Activated gamma-delta T cell treated with anti-CD3 and anti-CD28 coated beads, Interleukin-2, amount 50 U/mL, for 16 hours (primary cell): ENCODE measurements at places on chromosomes 2 and 18.
A peak's percentile ranks its signal among the peaks of the same experiment; 100 is the strongest.

GRCh38 chr2:222751821-222752719, 80.6 kb downstream of the MOGAT1 start:
- no peak for DNase-seq

- DNase-seq: no peak
Measured at GRCh38 chr2:11923935-11924334, 177.5 kb downstream of the LPIN1 start.

DNA sequence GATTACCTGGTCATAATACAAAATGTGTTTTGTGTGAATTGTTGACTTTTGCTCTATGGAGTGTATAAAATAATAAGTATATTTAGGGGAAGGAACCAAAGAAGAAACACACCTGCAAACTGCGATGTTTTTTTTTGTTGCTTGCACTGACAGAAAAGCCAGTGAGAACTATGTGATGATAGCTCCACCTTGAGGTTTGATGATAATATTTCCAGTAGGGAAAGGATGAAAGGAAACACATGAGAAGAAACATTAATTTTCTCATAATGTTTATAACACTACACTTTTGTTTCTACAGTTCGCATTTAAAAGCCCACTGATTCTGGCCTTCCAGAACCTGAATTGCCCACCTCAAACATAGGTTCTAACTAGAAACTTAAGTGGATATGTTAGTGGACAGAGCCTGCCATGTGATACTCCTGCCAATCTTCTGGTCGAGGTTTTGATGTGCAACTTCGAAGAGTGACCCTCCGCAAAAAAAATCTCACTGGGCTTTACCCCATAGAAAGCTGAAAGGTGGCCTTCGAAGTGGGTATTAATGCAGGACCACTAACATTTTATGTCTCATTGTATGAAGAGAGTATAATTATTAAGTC, 476.4 kb upstream of the SPHKAP start:
- no peak for DNase-seq

GRCh38 chr18:34659579-34660517, 50.2 kb upstream of the DTNA start:
- DNase-seq: no peak

DNA sequence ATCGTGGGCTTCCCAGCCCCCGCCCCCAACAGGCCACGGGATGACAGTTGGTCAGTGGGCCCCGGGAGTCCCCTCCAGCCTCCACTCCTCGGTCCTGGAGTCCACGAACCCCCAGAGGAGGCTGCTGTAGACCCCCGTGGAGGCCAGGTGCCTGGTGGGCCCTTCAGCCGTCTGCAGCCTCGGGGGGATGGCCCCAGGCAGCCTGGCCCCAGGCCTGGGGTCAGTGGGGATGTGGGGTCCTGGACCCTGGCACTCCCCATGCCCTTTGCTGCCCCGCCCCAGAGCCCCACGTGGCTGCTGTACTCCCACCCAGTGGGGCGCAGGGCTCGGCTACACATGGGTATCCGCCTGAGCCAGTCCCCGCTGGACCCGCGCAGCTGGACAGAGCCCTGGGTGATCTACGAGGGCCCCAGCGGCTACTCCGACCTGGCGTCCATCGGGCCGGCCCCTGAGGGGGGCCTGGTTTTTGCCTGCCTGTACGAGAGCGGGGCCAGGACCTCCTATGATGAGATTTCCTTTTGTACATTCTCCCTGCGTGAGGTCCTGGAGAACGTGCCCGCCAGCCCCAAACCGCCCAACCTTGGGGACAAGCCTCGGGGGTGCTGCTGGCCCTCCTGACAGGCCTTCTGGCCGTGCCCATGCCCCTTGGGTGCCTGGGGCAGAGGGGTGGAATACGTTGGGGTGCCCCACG, 7.6 kb downstream of the NEU4 start:
- no peak for DNase-seq

GRCh38 chr18:32158108-32158624, 31.7 kb upstream of the MEP1B start:
- peak; percentile 49 for DNase-seq

GRCh38 chr18:58412844-58413666, 215.8 kb downstream of the ALPK2 start:
- no peak for DNase-seq

DNA sequence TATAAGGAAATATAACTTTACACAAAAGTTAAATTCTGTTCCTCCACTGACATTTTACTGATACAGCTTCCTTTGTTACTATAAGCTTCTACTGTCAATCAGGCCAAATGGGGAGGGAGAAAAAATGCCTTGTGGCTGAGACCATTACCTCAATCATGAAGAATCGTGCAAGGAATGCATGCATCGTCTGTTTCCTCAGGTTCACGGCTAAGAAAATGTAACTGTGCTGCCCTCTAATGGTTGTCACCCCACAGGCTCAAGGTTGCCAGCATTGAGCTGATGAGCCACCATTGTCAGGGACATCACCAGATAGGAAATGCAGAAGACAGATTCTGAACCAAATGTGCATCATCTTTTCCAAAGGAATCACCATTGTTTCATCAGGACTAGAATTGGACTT, 426.9 kb downstream of the CDH2 start:
- DNase-seq: no peak

- no peak for DNase-seq
Measured at GRCh38 chr2:39266916-39267434, 23.2 kb upstream of the CDKL4 start.

- DNase-seq: no peak
Measured at GRCh38 chr2:75537658-75538057, 23.1 kb downstream of the EVA1A start.

DNA sequence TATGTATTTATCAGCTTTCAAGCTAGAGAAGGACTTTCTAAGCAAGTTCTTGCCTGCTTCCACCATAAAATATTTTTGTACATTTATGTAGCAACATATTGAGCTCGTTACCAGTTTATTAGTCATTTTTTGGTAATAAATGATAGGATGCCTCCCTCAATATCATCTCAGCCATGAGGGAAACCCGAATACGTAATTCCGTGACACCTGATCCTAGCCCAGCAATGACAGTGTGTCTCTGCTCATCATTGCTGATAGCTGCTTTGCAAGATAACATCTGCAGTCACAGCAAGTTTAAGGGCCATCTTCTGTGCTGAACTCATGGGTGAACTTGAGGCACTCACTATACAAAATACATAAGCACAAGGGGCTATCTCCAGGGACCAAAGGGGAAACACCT, 62.2 kb downstream of the COL6A3 start:
- DNase-seq: no peak

- no peak for DNase-seq
Measured at GRCh38 chr2:19987936-19988335, 2.0 kb downstream of the WDR35 start.

- DNase-seq: no peak
Measured at GRCh38 chr2:219128396-219128795, 32.2 kb downstream of the NHEJ1 start.

DNA sequence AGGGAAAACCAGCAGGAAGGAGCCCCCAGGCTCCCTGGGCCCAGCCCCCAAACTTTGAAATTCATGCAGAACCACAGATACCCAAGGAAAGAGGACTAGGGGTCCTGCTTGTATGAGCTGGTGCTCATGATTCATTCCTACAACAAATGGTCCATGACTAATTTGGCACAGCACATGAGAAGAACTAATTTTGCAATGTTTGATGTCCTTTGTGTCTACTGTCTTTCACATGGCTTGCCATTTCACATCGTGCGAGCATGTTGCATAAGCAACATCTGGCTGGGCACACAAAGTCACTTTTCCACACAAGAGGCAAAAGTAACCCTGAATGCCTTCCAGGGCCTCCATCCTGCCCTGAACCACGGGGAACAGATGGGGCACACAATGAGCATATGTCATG, 149.6 kb upstream of the APCDD1 start:
- no peak for DNase-seq

GRCh38 chr2:168517816-168518215, 61.7 kb downstream of the CERS6 start:
- no peak for DNase-seq

GRCh38 chr2:27915874-27916273, 25.3 kb downstream of the BABAM2 start:
- DNase-seq: no peak

GRCh38 chr18:47254341-47254939, 3.0 kb upstream of the SKOR2 start:
- DNase-seq: no peak

DNA sequence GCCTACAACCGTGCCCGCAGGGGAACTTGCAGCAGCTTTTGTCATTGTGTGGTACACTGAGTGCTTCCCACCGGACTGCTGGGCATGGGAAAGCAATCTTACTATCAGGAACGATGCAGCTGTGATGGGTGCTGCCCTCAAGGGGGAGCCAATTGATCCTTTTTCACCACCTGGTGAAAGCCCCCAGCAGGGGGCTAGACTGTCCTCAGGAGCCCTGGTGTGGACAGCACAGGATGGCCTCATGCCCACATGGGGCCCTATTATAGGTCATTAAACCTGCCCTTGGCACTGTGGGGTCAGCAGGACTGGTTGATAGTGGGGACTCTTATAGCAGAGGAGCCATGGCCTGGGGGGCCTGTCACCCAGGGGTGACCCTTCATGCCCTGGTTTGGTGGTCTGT, 172.2 kb downstream of the GLI2 start:
- no peak for DNase-seq

DNA sequence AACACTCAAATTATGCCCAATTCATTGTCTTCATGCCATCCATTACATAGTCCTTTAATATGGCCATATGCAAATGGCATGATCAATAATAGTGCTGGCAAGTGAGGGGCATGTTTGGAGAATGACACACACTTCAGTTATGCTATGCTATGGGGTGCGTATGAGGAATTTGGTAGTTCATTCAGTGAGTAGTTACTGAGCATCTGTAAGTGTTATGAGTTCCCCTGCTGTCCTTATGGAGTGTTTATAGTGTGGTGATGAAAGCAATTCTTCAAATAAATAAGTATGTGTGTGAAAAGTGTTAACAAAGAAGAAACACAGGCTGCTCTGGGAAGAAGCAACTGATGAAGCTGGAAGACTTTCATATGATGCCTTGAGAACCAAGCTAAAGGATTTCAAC, 383.7 kb upstream of the SLC14A2 start:
- DNase-seq: no peak

DNA sequence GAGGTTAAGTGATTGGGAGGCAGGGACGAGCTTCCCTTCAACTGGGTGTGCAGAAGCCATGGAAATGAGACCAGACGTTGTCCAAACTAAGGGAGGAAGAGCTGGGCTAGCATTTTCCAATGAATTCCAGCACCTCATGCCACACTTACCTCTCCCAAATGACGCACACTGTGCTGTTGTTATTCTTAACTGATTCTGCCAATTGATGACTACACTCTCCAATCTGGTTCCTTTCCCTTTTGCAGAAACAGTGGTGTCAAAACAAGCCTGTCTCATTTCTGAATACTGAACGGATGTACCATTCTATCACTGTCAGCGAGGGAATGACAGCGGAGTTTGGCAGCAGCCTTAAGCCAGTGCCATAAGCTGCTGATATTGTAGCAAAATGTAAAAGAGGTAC, 380.5 kb upstream of the HNRNPA3 start:
- DNase-seq: no peak

GRCh38 chr2:67898595-67898994, 164.2 kb downstream of the C1D start:
- DNase-seq: no peak

DNA sequence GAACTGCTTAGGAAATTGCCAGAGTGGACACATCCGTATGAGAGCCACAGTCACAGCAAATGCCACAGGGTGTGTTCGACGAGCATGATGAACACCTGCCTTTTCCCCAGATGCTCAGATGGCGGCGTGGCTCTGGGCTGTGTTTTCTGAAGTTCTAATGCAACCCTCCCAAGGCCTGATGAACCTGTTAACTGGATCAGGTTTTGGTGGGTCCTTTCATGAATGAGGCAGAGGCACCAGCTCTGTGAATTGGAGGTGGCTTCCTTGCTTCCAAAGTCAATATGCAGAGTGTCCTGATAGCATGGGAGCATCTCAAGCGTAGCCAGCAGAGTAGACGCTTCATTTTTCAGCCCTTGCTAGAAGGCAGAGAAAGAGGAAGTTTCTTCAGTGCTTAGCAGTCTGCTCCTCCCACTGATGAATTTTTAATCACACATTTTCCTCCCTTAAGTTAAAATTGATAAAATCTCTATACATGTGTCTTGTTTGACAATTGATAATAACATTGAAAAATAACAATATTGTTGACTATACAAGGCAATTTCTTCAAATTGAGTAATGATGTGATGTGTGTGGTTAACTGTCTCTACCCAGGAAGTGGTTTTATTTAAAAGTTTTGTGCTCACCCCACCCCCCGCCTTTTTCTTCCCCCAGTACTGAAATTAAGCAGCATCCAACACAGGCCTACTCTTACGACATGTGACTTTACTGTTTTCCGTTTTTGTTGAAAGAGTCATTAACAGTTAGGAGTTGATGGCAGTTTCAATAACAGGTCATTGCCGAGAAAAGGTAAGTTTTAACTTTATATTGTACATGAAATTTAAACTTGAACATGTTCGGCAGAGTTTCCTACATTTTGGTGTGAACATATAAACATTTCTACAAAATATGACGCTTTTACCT, at the start of gene ARHGAP15:
Gene ARHGAP15 (plus strand): TSS at position 739 of the 900 bp plus-strand sequence.
- peak; percentile 59 for DNase-seq

- DNase-seq: no peak
Measured at GRCh38 chr18:41687138-41687537, 267.9 kb upstream of the PIK3C3 start.

- DNase-seq: no peak
Measured at GRCh38 chr2:68423966-68424650, 43.0 kb downstream of the FBXO48 start.

DNA sequence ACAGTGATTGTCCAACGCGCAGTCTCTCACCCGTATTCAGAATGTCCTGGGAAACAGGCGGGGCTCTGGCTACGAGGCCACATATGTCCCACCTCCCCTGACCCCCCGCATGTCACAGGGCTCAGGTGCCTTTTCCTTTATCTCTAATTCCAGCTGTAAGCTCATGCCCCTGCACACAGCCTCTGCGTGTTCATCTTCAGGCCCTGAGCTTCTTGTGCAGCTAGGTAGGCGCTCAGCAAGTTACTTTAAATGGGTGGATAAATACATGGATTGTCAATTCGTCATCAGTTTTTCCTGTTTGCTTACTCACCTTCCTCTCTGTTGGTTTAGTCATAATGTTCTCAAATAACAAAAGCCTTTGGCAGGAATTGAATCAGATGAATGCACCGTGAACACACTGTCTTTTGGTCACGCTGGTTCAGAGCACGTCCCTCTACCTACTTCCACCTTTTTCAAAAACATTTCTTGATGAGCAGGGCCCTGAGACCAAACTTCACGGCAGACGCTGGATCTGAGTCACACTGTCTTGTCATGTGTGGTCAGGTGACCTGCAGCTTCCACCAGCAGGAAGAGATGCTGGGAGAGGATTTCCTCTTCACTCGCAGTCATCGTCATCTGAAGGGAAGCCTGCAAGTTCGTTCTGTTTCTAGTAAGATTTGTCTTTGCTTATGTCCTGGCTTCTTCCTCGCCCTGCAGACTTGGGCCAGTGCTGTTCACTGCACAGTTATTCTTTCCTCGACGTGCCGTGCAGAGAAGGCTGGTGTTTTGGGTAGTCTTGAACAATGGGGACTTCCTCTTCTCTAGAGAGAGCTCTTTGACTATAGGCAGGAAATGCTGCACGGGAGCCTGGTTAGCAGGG, 138.1 kb downstream of the PTGR3 start:
- peak; percentile 57 for DNase-seq

GRCh38 chr2:217551252-217551899, 451.4 kb downstream of the TNS1 start:
- no peak for DNase-seq

GRCh38 chr2:240893363-240893844, 2.6 kb downstream of the MAB21L4 start:
- DNase-seq: no peak
